ENCODE measurements at places on chromosomes 5 and 9.

DNA sequence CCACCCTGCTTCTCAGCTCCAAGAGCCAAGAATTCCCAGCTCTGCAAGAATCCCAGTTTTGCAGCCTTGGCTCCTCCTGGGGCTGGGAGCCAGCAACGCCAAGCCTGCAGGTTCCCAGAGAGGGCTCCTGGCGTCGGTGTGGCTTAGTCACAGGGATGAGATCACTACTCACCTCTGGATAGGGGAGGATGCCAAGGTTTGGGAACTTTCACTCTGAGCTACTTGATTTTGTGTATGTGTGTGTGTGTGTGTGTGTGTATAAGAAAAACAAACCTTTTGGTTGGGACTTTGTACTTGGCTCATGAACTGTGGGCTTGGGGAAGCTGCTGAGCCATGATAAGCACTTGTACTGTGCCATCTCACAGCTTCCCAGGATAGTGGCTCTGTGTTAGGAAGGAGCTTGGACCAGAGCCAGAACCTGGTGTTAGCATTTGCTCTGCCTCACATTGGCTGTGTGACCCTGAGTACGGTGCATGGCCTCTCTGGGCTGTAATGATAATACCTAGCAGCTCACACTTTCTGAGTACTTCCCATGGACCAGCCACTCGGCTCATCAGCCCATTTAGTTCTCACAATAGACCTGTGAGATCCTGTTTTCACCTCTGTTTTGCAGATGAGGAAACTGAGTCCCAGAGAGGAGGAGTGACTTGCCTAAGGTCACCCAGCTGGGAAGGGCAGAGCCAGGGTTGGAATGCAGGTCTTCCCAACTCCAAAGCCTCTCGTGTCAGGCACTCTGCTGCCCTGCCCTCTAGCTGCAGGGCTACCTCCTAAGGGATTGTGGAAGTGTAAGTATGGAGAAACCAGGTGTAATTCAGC, 41.4 kb upstream of the DAB2IP start:
- no peak for DNase-seq

DNA sequence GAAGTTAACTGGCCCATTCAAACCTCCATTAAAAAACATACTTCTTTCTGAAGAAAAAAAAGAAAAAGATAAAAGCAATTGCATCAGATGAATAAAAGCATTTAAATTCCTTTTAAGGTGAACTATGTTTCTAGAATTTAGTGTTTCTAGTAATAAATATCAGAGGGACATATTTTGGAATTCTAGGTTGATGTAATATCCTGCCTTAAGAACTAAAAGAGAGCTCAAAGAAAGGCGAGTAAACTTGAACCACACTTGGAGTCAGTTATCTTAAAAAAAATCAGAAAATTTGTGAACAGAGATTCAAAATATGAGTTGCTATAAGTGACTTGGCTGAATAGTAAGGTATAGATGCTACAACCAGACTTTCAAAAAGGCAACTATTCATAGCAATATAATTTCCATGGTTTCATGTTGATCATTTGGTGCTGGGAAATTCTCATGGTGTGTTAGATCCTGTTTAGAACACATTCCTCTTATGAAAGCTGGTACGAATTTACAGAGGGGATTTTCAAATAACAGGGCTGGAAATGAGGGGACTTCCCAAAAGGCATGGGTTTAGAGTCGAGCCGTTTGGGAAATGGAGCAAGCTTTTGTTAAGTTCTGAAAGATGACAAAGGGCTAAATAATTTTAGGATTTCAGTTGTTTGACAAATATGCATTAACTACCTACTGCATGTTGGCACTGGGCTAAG, 37.6 kb upstream of the RAI14 start:
- DNase-seq: no peak

DNA sequence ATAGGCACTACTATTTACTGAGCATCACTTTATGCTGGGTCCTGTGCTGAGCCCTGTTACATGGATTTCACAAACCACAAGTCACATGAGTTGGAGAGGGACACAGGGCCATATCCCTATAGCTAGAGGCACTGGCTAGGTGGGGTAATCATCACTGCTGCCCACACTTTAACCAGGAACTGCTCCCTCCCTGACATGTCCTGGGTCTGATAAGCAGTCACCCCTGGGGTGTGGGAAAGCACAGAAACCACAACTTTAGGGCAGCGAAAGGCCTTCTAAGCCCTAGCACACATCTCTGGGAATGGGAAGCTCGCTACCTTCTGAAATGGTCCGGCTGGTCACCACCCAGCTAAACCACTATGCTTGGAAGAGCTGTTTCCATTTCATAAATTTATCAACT, 15.0 kb downstream of the TBC1D2 start:
- DNase-seq: no peak

GRCh38 chr5:73450672-73451223, 2.2 kb upstream of the FOXD1 start:
- DNase-seq: no peak

DNA sequence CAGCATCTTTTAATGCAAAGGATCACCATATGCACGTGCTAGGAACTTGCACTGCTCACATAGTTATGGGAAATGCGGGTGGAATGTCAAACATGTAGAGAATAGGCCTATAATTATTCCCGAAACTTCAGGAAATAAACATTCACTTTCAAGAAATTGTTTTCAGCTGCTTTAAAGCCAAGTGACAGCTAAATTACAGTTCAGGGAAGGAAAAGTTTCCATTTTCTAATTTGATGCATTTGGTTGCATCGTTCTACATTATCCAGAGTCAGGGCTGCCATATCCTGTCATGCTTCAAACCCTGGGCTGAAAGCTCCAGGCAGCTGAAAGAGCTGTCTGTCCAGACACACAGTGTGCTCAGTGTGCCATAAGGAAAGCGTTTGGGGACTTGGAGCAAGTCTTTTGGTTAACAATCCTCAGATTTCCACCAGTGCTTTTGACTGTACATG, 518.1 kb downstream of the CSNK1G3 start:
- no peak for DNase-seq

- no peak for DNase-seq
These were observed 505.3 kb downstream of the CCDC171 start for GRCh38 chr9:16058131-16058549.

DNA sequence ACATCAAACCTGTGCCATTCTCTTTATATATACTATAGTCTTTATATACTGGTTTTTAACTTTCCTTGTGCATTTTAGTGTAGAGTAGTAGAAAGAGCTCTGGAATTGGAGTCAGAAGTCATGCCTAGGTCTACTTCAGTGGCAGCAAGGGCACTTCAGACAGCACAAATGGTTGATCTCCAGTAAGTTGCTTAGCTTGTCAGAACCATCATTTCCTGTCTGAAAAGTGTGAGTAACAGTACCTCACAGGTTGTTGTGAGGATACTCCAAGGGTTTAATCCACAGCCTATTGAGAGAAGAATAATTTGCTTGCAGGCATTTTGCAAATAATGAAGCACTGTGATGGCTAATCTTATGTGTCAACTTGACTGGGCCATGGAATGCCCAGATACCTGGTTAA, 95.8 kb upstream of the NR4A3 start:
- no peak for DNase-seq

Measured in CD4-positive, alpha-beta T cell treated with Interleukin-6 at 100 ng/mL for 8 hours (primary cell).